Uterus (tissue), 4 donors: ENCODE measurements at places on chromosomes 5 and 9.

- peak overlapping the region; percentile 85 for H3K27ac ChIP-seq
- peak overlapping the region; percentile 100 for H3K4me3 ChIP-seq
- DNase-seq: peak; percentile 34
- H3K27me3 ChIP-seq: no peaks in the 10 kb centered on the region
- no peaks in the 10 kb centered on the region for H3K36me3 ChIP-seq
Observed at GRCh38 chr5:75337366-75338021, 474 bp downstream of the HMGCR start.

GRCh38 chr5:52856564-52856963, 68.8 kb downstream of the ITGA1 start:
- no peak overlapping the region for H3K4me3 ChIP-seq
- DNase-seq: no peak
- peaks cover 10% of the 10 kb centered on the region for H3K4me1 ChIP-seq

GRCh38 chr5:128163991-128164390, 80.4 kb downstream of the SLC12A2 start:
- no peak overlapping the region for H3K27ac ChIP-seq
- no peaks in the 10 kb centered on the region for H3K4me1 ChIP-seq
- no peaks in the 10 kb centered on the region for H3K36me3 ChIP-seq
- DNase-seq: no peak
- H3K27me3 ChIP-seq: no peaks in the 10 kb centered on the region

GRCh38 chr5:177393990-177394389, 6.5 kb downstream of the PFN3 start:
- no peaks in the 10 kb centered on the region for H3K4me1 ChIP-seq
- H3K27ac ChIP-seq: no peak overlapping the region
- no peak for DNase-seq
- H3K36me3 ChIP-seq: no peaks in the 10 kb centered on the region
- peaks cover 4% of the 10 kb centered on the region for H3K27me3 ChIP-seq

- H3K36me3 ChIP-seq: no peaks in the 10 kb centered on the region
- no peak overlapping the region for H3K4me3 ChIP-seq
- DNase-seq: no peak
- no peaks in the 10 kb centered on the region for H3K4me1 ChIP-seq
Observed at GRCh38 chr5:164301708-164302107, 796.3 kb downstream of the MAT2B start.

- H3K27me3 ChIP-seq: no peaks in the 10 kb centered on the region
- H3K36me3 ChIP-seq: no peaks in the 10 kb centered on the region
- no peaks in the 10 kb centered on the region for H3K4me1 ChIP-seq
- H3K4me3 ChIP-seq: no peak overlapping the region
Observed at GRCh38 chr9:124286292-124286931, 28.7 kb downstream of the NEK6 start.

- H3K36me3 ChIP-seq: no peaks in the 10 kb centered on the region
- no peaks in the 10 kb centered on the region for H3K4me1 ChIP-seq
- DNase-seq: no peak
- H3K27ac ChIP-seq: no peak overlapping the region
Observed at GRCh38 chr9:8890695-8891094, 1091.1 kb upstream of the DMAC1 start.

- H3K4me1 ChIP-seq: no peaks in the 10 kb centered on the region
- H3K4me3 ChIP-seq: no peak overlapping the region
- no peaks in the 10 kb centered on the region for H3K27me3 ChIP-seq
- no peaks in the 10 kb centered on the region for H3K36me3 ChIP-seq
Observed at GRCh38 chr5:91052977-91053740, 330.0 kb downstream of the ARRDC3 start.

- no peak overlapping the region for H3K4me3 ChIP-seq
- DNase-seq: no peak
- H3K27ac ChIP-seq: no peak overlapping the region
- H3K27me3 ChIP-seq: no peaks in the 10 kb centered on the region
- no peaks in the 10 kb centered on the region for H3K4me1 ChIP-seq
- H3K36me3 ChIP-seq: no peaks in the 10 kb centered on the region
Observed at GRCh38 chr5:159805021-159805420, 111.3 kb upstream of the ADRA1B start.

GRCh38 chr5:116651653-116652052, 77.0 kb upstream of the SEMA6A start:
- no peaks in the 10 kb centered on the region for H3K4me1 ChIP-seq
- H3K36me3 ChIP-seq: no peaks in the 10 kb centered on the region
- H3K4me3 ChIP-seq: no peak overlapping the region
- H3K27me3 ChIP-seq: no peaks in the 10 kb centered on the region
- H3K27ac ChIP-seq: no peak overlapping the region

- H3K27me3 ChIP-seq: no peaks in the 10 kb centered on the region
- no peak overlapping the region for H3K4me3 ChIP-seq
- DNase-seq: no peak
- H3K36me3 ChIP-seq: no peaks in the 10 kb centered on the region
Observed at GRCh38 chr9:82763656-82764055, 299.3 kb downstream of the RASEF start.

- no peak for DNase-seq
- H3K36me3 ChIP-seq: no peaks in the 10 kb centered on the region
- H3K4me1 ChIP-seq: no peaks in the 10 kb centered on the region
- no peak overlapping the region for H3K4me3 ChIP-seq
- H3K27ac ChIP-seq: no peak overlapping the region
Observed at GRCh38 chr9:103919605-103920209, 174.4 kb upstream of the SMC2 start.

GRCh38 chr5:132259069-132259851, 1.8 kb downstream of the PDLIM4 start:
- no peaks in the 10 kb centered on the region for H3K36me3 ChIP-seq
- H3K27ac ChIP-seq: peak overlapping the region; percentile 96
- peak overlapping the region; percentile 80 for H3K4me3 ChIP-seq
- DNase-seq: peak; percentile 76
- no peaks in the 10 kb centered on the region for H3K27me3 ChIP-seq

DNA sequence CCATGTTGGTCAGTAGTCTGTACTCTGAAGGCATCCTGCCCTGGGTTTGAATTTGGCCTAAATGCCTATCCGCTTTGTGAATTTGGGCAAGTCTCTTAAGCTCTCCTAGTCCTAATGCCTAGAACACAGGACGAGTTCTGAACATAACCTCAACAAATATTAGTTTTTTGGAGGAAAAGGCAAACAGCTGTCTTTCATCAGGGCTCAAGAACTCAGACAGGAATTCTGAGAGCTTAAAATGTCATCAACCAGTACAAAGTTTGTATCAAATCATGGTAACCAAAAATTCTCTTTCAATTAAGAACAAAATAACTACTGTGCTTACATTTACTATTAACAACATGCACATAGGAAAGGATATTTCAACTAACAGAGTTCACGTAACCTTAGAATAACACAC, 182.5 kb upstream of the PPP1R2B start:
- H3K36me3 ChIP-seq: no peaks in the 10 kb centered on the region
- H3K4me3 ChIP-seq: no peak overlapping the region
- no peak overlapping the region for H3K27ac ChIP-seq
- H3K27me3 ChIP-seq: no peaks in the 10 kb centered on the region
- no peak for DNase-seq
- H3K4me1 ChIP-seq: no peaks in the 10 kb centered on the region

DNA sequence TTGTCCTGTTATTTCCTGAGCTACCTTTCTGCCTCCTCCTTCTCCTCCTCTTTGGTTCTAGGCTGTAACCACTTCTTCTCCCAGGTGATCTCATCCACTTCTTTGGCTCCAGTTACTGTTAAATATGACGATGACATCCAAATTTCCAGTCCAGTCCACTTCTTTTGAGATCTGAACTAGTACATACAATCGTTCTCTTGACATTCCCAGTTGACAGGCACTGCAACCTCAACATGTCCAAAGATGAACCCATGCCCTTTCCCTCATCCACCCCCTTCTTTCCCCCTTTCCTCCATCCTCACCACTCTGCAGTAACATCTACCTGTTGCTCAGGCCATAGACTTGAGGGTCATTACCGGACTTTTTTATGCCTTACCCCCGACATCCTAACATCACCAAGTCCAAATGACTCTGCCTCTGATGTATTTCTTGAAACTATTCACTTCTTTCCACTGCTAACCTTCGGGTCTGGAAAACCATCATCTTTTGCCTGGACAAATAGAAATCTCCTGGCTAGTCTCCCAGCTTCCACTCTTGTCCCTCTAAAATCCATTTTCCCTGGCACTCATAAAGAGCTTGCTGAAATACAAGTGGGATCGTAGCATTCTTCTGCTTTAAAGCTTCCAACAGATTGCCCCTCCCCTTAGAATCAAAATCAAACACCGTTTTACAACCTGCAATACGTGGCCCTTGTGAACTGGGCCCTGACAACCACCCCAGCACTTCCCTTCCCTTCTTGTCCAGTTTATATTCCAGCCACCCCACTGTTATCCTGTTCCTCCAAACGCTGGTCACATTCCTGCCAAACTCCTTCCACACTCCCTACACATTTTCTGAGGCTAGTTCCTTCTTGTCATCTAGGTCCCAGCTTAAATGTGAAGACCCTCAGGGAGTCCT, 31.5 kb downstream of the KLF9 start:
- H3K4me1 ChIP-seq: no peaks in the 10 kb centered on the region
- no peaks in the 10 kb centered on the region for H3K36me3 ChIP-seq
- DNase-seq: no peak
- no peak overlapping the region for H3K27ac ChIP-seq
- H3K4me3 ChIP-seq: no peak overlapping the region
- H3K27me3 ChIP-seq: no peaks in the 10 kb centered on the region

- H3K4me3 ChIP-seq: no peak overlapping the region
- no peaks in the 10 kb centered on the region for H3K27me3 ChIP-seq
- DNase-seq: no peak
- no peaks in the 10 kb centered on the region for H3K36me3 ChIP-seq
- peaks cover 26% of the 10 kb centered on the region for H3K4me1 ChIP-seq
Observed at GRCh38 chr5:14178671-14179211, 35.6 kb downstream of the TRIO start.

DNA sequence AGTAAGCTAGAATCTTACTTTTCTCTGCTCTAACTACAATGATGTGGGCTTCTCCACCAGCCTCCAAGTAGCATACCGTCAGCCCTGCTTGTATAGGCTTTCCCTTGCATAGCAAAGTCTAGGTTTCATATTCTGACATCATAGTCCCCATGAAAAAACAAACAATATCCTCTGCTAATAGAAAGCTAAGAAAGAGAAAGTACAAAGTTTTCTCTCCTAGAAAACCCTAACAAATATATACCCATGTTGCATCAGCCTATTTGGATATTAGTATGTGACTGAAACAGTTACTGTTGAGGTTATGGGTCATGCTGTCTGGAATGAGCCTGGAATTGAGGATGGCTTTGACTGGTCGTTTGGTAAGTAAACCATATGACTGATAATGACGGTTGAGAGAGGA, 1696.0 kb downstream of the MAT2B start:
- no peaks in the 10 kb centered on the region for H3K4me1 ChIP-seq
- peaks cover 3% of the 10 kb centered on the region for H3K36me3 ChIP-seq
- H3K27me3 ChIP-seq: no peaks in the 10 kb centered on the region
- H3K27ac ChIP-seq: no peak overlapping the region

- no peaks in the 10 kb centered on the region for H3K4me1 ChIP-seq
- H3K27me3 ChIP-seq: no peaks in the 10 kb centered on the region
- H3K4me3 ChIP-seq: no peak overlapping the region
- no peak for DNase-seq
- H3K27ac ChIP-seq: no peak overlapping the region
- no peaks in the 10 kb centered on the region for H3K36me3 ChIP-seq
Observed at GRCh38 chr9:89380437-89381307, 62.4 kb downstream of the SECISBP2 start.

DNA sequence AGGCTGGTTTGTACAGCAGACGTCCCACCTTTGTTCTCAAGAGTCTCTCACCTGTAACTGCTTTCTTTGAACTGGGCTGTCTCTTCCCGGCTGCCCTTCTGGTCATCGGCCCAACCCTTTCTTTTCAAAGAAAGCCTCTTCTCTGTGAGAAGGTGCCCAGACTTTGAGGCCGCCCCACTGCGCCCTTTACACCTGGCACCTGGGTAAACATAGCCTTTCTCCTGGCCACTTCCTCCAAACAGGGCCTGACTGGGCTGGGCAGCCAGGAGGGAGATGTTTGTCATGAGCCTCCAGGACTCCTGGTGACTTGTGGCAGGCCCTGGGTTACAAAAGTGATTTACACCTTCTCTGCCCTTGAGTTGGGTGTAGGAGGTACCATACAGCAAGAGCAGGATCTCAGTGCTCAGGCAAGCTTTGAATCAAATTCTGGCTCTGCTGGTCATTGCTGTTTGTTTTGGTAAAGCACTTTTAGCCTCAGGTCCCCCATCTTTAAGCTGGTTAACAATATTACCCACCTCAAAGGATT, 127.2 kb upstream of the CXCL14 start:
- no peaks in the 10 kb centered on the region for H3K36me3 ChIP-seq
- no peak overlapping the region for H3K4me3 ChIP-seq
- H3K4me1 ChIP-seq: no peaks in the 10 kb centered on the region
- H3K27me3 ChIP-seq: no peaks in the 10 kb centered on the region
- no peak for DNase-seq

DNA sequence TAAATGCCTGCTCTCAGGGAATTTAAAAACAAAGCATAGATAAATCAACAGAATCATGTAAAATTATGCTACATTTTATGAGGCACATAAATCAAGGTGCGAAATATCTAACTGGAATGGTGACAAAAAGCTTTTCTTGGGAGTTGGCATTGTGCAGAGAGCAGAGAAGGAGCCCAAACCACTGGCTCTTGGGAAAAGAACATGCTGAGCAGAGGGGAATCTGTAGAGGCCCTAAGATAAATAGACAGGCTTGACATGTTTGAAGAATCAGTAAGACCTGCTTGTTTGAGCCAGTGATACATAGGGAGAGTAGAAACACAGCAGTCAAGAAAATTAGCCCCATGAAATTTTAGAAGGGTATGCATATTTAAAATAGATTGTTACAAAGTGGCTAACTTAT, 85.8 kb downstream of the GABRB2 start:
- no peaks in the 10 kb centered on the region for H3K4me1 ChIP-seq
- no peak for DNase-seq
- H3K4me3 ChIP-seq: no peak overlapping the region
- H3K27ac ChIP-seq: no peak overlapping the region
- H3K27me3 ChIP-seq: no peaks in the 10 kb centered on the region

DNA sequence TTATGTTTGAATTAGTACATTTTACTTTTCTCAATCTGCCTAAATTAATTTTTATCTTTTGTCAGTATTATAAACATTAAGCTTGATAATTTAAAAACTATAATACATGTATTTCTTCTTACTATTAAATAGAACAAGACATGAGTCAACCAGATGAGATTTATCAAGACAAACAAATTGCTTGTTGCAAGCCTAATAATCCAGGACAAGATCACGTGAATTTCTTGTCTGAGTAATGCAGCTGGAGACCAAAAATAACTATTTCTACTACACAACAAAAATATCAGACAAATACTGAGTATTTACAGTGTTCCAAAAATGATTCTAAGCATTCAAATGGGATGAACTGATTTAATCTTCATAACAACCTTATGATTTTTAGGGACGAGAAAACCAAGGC, 339.1 kb upstream of the PRR16 start:
- no peak overlapping the region for H3K4me3 ChIP-seq
- DNase-seq: no peak
- no peaks in the 10 kb centered on the region for H3K27me3 ChIP-seq

GRCh38 chr9:124284237-124284831, 26.6 kb downstream of the NEK6 start:
- H3K27me3 ChIP-seq: no peaks in the 10 kb centered on the region
- no peak for DNase-seq
- H3K4me3 ChIP-seq: no peak overlapping the region
- H3K27ac ChIP-seq: peak overlapping the region; percentile 88
- no peaks in the 10 kb centered on the region for H3K4me1 ChIP-seq
